Endothelial cell (in vitro differentiated cells): ENCODE measurements at places on chromosomes 12 and 14.

- peaks cover 14% of the 10 kb centered on the region for H3K4me1 ChIP-seq
- peaks cover 7% of the 10 kb centered on the region for H3K36me3 ChIP-seq
- H3K27ac ChIP-seq: peak overlapping the region; percentile 43
- H3K4me3 ChIP-seq: no peak overlapping the region
Measured at GRCh38 chr12:22653791-22654190, 28.8 kb downstream of the ETNK1 start.

DNA sequence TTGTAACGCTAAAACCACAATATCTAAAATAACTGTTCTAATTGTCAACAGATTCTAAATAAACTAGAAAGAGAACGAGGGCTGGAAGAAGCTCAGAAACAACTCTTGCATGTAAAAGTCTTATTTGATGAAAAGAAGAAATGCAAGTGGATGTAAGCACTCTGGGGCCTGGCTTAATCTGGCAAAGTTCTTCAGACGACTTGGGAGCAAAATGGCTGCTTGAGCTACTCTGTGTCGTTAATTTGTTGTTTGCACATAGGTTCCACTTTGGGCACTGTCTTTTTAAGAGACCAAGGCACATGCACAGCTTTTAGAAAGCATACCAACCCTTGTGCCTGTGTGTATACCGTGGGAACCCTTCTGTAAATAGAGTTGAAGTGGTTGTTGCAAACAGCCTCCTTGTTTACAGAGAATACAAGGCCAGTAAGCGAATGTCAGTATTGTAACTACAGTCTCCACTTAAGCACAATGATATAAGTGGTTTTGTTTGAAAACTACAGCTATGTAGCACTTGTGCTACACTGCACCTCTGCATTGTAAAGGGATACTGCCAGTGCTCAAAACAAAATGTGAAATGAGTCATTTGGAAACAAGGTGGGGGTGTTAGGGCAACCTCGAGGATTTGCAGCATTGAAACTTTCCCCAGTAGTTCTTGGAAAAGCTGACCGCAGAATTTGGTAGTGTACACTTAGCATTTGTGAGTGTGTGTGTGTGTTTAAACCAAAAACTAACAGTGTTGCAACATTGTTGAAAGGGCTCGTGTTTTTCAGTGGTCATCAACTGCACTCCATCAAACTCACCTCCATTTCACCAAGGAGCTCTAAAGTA lies 154.3 kb downstream of the CEP83 start:
- H3K27me3 ChIP-seq: no peaks in the 10 kb centered on the region
- no peak overlapping the region for H3K27ac ChIP-seq
- peaks cover 12% of the 10 kb centered on the region for H3K4me1 ChIP-seq
- H3K4me3 ChIP-seq: no peak overlapping the region

DNA sequence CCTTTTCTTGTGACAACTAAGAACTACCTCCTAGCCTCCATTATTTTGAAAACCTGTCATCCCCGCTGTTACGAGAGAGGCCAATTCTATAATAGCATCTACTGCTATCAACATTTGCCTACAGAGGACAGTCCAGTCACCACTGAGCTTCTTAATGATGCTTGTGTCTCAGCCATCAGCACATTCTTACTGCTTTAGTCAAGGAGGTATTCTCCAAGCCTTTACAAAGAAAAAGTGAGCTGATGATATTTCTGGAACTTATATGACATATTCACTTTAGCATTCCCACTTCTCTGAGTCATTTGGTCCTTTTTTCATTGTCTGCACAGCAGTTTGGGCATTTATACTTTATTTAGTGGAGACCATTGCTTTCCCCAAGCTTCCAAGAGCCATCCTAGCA lies 497.7 kb upstream of the RPL10L start:
- no peak for DNase-seq
- no peaks in the 10 kb centered on the region for H3K36me3 ChIP-seq

GRCh38 chr14:24067133-24068082 lies 4.0 kb upstream of the CPNE6 start:
- H3K4me1 ChIP-seq: no peaks in the 10 kb centered on the region
- no peak overlapping the region for H3K27ac ChIP-seq
- no peak for DNase-seq
- H3K36me3 ChIP-seq: peaks cover 5% of the 10 kb centered on the region
- H3K27me3 ChIP-seq: peaks cover 14% of the 10 kb centered on the region

GRCh38 chr12:92208613-92209121 lies 63.0 kb upstream of the BTG1 start:
- H3K27ac ChIP-seq: peak overlapping the region; percentile 70
- H3K4me3 ChIP-seq: no peak overlapping the region
- H3K27me3 ChIP-seq: no peaks in the 10 kb centered on the region
- peaks cover 8% of the 10 kb centered on the region for H3K4me1 ChIP-seq
- no peak for DNase-seq

- DNase-seq: no peak
- no peaks in the 10 kb centered on the region for H3K4me1 ChIP-seq
- no peak overlapping the region for H3K4me3 ChIP-seq
- H3K27ac ChIP-seq: no peak overlapping the region
Measured at GRCh38 chr14:93239869-93240677, 33.0 kb downstream of the UBR7 start.

- DNase-seq: no peak
- H3K4me3 ChIP-seq: no peak overlapping the region
- no peaks in the 10 kb centered on the region for H3K27me3 ChIP-seq
- H3K27ac ChIP-seq: no peak overlapping the region
- no peaks in the 10 kb centered on the region for H3K36me3 ChIP-seq
Measured at GRCh38 chr12:59689776-59690175, 93.9 kb downstream of the SLC16A7 start.

DNA sequence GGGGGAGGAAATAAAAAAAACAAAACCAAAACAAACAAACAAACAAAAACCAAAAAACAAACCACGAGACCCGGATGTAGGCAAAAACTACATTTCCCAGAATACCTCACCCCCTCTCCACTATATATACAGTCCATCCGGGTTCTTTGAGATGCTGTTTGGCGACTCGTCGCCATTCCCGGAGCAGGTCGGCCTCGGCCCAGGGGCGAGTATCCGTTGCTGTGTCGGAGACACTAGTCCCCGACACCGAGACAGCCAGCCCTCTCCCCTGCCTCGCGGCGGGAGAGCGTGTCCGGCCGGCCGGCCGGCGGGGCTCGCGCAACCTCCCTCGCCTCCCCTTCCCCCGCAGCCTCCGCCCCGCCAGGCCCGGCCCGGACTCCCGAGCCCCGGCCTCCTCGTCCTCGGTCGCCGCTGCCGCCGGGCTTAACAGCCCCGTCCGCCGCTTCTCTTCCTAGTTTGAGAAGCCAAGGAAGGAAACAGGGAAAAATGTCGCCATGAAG lies at the start of gene RNF10:
RNF10 (plus strand) TSS at position 154 of the 500 bp plus-strand sequence. CDS start 456 bp downstream, outside the sequence.
- H3K27me3 ChIP-seq: peaks cover 4% of the 10 kb centered on the region
- H3K4me3 ChIP-seq: peak within 1 kb of the TSS; percentile 95
- H3K4me1 ChIP-seq: peaks cover 39% of the 10 kb centered on the region
- H3K27ac ChIP-seq: peak within 1 kb of the TSS; percentile 89
- H3K36me3 ChIP-seq: peaks cover 3% of the 10 kb centered on the region
- peak; percentile 77 for DNase-seq

- peaks cover 9% of the 10 kb centered on the region for H3K36me3 ChIP-seq
- peaks cover 9% of the 10 kb centered on the region for H3K27me3 ChIP-seq
- no peak overlapping the region for H3K27ac ChIP-seq
- H3K4me1 ChIP-seq: no peaks in the 10 kb centered on the region
Measured at GRCh38 chr12:70459786-70460185, 93.7 kb downstream of the KCNMB4 start.

GRCh38 chr12:32257695-32258496 lies 141.5 kb upstream of the FGD4 start:
- H3K4me1 ChIP-seq: peaks cover 30% of the 10 kb centered on the region

DNA sequence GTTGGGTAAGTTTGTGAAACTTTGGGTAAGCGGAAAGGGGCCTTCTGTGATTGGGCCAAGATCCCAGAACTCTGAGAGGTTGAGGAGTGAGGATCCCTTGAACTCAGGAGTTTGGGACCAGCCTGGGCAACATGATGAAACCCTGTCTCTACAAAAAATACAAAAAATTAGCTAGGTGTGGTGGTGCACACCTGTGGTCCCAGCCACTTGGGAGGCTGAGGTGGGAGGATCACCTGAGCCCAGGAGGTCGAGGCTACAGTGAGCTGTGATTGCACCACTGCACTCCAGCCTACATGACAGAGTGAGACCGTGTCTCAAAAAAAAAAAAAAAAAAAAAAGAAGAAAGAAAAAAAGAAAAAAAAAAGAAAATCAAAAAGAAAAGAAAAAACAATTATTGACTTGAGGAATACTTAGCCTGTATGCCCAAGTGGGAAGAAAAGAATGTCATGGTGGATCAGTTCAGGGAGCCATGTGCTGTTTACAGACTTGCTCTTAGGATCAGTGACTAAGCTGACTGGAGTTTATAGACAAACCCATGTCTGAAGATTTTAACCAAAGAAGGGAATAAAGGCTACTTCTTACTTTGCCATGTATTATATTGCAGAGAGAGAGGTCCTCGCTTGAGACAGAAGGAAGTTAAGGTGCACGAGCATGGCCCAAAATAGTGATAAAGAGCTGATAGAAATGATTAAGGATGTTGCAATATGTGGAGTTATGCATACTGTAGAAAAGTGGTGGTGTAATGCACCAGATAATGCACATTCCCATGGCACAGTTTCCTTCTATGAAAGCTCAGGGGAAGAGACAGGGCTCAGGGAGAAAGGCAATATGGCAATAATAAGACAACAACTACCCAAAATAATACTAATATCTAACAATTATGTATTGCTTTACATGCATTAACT lies 881 bp downstream of the HSD17B6 start:
- no peak for DNase-seq
- H3K36me3 ChIP-seq: peaks cover under 1% of the 10 kb centered on the region
- peaks cover 3% of the 10 kb centered on the region for H3K27me3 ChIP-seq
- no peak overlapping the region for H3K4me3 ChIP-seq
- H3K4me1 ChIP-seq: peaks cover 10% of the 10 kb centered on the region

DNA sequence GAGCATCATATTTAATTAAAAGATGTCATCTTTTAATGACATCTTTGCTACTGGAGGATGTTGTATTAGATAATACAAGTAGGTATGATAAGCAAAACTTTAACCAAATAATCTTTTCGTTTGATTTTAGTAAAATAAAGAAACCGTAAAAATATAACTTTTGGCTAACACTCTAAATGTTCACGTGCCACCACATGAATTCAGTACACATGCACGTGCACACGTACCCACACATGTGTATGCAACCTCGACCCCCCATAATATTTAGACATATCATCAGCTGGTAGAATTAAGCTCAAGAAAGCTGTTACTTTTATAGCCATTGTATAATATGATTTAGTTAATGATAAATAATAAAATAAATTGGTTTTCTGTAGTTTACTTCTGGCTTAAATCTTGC lies 566.6 kb upstream of the FBXO33 start:
- no peaks in the 10 kb centered on the region for H3K4me1 ChIP-seq
- DNase-seq: no peak
- no peaks in the 10 kb centered on the region for H3K27me3 ChIP-seq
- H3K27ac ChIP-seq: no peak overlapping the region

GRCh38 chr14:36271939-36272907 lies 48.2 kb downstream of the MBIP start:
- H3K4me3 ChIP-seq: peak overlapping the region; percentile 79
- no peak for DNase-seq
- no peaks in the 10 kb centered on the region for H3K36me3 ChIP-seq
- peaks cover 3% of the 10 kb centered on the region for H3K27me3 ChIP-seq
- H3K4me1 ChIP-seq: peaks cover 26% of the 10 kb centered on the region

DNA sequence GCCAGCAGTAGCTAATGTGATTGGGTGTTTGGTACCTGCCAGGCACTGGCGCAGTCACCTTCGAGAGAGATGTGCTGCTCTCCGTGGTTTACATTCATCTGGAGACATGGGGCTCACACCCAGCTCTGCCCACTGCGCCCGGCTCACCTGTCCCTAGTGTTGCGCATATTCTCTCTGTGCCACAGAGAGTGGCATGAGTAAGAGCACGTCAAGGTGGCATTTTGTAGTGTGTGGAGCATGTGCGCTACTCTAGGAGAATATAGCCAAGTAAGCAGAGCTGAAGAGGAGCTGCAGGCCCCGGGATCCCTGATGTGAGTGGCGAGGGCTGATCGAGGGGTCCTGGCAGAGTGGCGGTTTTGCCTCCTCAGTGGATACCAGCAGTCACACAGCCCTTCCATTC lies 46.9 kb downstream of the TPCN1 start:
- no peak overlapping the region for H3K27ac ChIP-seq
- H3K4me1 ChIP-seq: peaks cover 2% of the 10 kb centered on the region
- no peak overlapping the region for H3K4me3 ChIP-seq

- peaks cover 6% of the 10 kb centered on the region for H3K27me3 ChIP-seq
- no peak overlapping the region for H3K27ac ChIP-seq
- H3K4me1 ChIP-seq: peaks cover 37% of the 10 kb centered on the region
- H3K36me3 ChIP-seq: peaks cover 43% of the 10 kb centered on the region
Measured at GRCh38 chr12:7154042-7154441, 23.9 kb downstream of the CLSTN3 start.

GRCh38 chr12:75908961-75909605 lies 122.5 kb downstream of the PHLDA1 start:
- H3K4me1 ChIP-seq: peaks cover 13% of the 10 kb centered on the region
- no peaks in the 10 kb centered on the region for H3K27me3 ChIP-seq
- H3K27ac ChIP-seq: peak overlapping the region; percentile 75
- peak; percentile 9 for DNase-seq

GRCh38 chr12:55694188-55694515 lies 13.6 kb downstream of the ITGA7 start:
- H3K4me3 ChIP-seq: no peak overlapping the region
- no peaks in the 10 kb centered on the region for H3K4me1 ChIP-seq
- no peaks in the 10 kb centered on the region for H3K27me3 ChIP-seq
- H3K36me3 ChIP-seq: no peaks in the 10 kb centered on the region
- no peak for DNase-seq

- DNase-seq: no peak
- peaks cover 19% of the 10 kb centered on the region for H3K36me3 ChIP-seq
- peak overlapping the region; percentile 69 for H3K27ac ChIP-seq
- H3K27me3 ChIP-seq: no peaks in the 10 kb centered on the region
- H3K4me3 ChIP-seq: no peak overlapping the region
Measured at GRCh38 chr12:111546758-111547383, 52.2 kb downstream of the ATXN2 start.

DNA sequence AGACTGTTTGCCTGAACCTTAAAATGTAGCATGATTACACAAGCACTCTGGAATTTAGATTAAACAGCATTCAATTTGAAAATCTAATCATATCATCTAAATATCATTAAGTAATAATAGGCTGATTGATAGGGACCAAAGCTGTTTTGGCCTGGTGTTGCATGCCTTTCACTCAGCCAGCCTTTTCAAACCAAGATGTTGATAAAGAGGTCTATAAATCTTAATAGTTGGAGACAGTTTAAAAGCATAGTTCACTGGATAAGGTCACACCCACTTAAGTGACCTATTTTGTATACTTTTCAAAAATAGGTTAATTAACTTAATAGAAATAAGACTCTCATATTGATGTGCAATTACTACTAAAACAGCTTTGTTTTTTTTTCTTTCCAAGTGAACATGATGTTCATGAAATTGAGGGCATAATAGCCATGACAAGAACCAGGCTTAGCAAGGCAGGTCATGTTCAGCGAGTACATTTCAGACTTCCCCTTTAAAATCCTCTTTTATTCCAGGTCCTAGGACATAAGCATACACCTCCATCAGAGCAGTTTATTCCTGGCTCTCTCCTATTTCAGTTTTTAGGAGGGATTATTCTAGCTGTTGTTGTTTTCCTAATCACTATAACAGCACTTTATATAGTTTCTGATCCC lies 349.0 kb downstream of the RAD51B start:
- no peak overlapping the region for H3K4me3 ChIP-seq
- DNase-seq: no peak
- no peaks in the 10 kb centered on the region for H3K4me1 ChIP-seq
- no peak overlapping the region for H3K27ac ChIP-seq
- no peaks in the 10 kb centered on the region for H3K27me3 ChIP-seq
